ENCODE measurements at places on chromosomes 11 and 22.

- no peak for DNase-seq
These were observed 31.9 kb upstream of the MUC5AC start for GRCh38 chr11:1125803-1126202.

GRCh38 chr22:31173386-31174145, 13.6 kb downstream of the RNF185 start:
- DNase-seq, result no peak

DNA sequence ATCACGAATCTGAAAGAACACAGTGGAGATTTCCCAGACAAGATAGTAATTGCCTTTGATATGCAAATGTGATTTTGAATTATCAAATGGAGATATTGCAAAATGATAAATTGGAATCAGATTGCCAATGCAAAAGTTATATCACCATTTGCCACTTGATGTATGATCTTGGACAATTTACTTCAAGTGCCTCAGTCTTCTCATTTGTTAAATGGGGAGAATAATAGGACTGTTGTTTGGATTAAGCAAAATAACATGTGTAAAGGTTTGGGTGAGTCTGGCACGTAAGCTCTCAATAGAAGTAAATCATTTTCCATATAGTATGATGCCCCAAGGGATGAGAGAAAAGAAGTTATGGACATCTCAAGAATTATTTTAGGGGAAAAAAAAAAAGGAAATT, 7.9 kb upstream of the PHF21A start:
- no peak for DNase-seq

DNA sequence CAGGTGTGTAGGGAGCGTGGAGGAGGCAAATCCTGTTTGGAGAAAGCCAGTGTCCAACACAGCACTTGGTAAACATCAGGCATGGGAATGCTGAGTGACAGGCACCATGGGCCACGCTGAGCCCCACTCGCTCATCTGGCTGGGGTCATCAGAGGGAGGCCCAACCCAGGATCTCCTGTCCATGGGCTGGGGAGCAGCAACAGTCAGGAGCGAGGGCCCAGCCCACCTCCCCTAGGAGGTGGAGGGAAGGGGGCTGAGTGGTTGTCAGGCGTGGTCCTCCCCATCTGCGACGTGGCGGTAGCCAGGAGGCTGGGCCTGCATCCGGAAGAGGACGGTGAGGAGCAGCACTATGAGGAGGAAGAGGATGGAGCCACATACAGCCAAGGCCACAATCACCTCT, 8.8 kb downstream of the ACP2 start:
- DNase-seq, result no peak

GRCh38 chr11:120835601-120836228, 188.2 kb upstream of the TBCEL start:
- no peak for DNase-seq

GRCh38 chr22:39170825-39171622, 18.5 kb upstream of the CBX7 start:
- peak; percentile 26 for DNase-seq

- no peak for DNase-seq
These were observed 111.0 kb downstream of the RBFOX2 start for GRCh38 chr22:35917651-35918050.

DNA sequence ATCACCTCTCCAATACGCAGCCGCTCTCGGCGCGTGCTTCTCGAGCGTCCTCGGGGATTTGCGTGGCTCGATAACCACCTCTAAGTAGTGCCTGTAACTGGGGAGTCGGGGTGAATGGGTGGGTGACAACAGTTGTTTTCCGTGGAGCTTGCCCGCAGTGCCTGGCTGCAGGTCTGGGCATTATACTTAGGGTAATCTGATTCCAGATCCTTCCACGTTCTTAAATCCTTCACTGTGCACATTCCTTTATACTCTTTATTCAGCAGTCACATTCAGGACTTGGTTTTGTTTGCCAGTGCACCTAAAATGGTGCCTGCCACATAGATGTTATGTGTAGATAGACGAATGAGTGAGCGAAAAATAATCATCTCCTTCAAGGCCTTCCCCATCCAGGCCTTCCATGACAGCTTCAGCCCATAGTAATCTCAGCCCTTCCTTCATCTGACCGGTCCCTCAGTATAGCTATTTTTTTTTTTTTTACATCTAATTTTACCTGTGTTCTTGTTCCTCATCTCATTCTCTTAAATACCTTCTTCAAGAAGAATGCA, 602 bp downstream of the NAT10 start:
- no peak for DNase-seq

GRCh38 chr11:101128571-101129202, 926 bp downstream of the PGR start:
- no peak for DNase-seq

- no peak for DNase-seq
These were observed 223.5 kb upstream of the NTM start for GRCh38 chr11:131146827-131147490.

DNA sequence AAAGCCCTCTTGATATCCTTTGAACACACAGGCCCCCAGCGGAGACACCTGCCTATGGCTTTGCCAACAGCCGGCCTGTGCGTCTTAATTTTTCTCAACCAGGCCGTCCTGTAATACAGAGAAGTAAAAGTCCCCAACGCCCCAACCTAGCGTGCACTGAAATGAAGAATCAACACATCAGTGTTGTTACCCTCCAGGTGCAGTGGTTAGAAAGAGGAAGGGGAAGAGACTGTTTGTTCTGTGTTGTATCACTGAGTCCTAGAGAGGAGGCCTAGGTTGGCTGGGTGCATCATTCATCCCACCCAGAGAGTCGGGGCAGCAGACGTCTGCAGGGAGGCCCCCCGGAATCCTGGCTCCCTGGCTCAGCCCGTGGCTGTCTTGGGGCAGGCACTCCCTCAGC, 25.7 kb downstream of the SGSM1 start:
- no peak for DNase-seq

All from NCI-H187 (cell line).